ENCODE measurements at places on chromosomes 4 and X.

GRCh38 chrX:153019166-153019565 lies 25.2 kb upstream of the PNMA5 start:
- DNase-seq, result no peak

- no peak for DNase-seq
These were observed 54.7 kb upstream of the EPHA5 start for GRCh38 chr4:65724973-65725372.

GRCh38 chrX:148774276-148774675 lies 273.9 kb downstream of the AFF2 start:
- no peak for DNase-seq

DNA sequence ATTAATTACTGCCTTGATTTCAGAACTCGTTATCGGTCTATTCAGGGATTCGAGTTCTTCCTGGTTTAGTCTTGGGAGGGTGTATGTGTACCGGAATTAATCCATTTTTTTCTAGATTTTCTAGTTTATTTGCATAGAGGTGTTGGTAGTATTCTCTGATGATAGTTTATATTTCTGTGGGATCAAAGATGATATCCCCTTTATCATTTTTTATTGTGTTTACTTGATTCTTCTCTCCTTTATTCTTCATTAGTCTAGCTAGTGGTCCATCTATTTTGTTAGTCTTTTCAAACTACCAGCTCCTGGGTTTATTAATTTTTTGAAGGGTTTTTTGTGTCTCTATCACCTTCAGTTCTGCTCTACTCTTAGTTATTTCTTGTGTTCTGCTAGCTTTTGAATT lies 32.1 kb downstream of the CDX4 start:
- no peak for DNase-seq

DNA sequence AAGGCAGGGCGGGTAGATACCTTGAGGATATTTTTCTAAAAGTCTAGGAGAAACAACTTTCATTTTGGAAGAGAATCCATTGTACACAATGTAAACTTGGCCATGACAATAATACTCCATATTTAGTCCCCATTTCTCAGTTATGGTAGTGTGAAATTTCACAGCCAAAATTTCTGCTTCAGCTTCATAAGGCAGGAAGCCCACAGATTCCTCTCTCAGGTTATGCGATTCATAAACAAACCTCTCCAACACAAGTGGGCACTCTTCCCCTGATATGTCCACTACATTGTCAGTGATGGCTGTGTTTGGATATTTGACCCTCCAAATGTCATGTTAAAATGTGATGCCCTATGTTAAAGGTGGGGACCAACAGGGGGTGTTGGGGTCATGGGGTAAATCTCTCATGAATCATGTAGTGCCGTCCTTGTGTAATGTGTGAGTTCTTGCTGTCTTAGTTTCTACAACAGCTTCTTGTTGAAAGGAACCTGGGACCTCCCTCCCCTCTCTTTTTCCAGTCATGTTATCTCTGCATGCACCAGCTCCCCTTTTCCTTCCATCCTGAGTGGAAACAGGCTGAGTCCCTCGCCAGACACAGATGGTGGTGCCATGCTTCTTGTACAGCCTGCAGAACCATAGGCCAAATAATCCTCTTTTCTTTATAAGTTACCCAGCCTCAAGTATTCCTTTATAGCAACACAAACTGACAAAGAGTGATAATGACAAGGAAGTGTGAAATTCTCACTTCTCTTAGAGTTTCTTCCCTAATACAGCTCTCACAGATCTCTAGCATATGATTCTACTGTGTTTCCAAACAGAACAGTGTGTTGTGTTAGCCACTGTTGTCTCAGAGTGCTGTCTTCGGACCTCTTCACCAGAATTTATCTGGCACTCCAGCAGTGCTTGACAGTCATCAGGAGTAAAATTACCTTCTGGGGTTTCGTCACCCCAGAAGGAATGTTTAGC lies 598.4 kb upstream of the GNPDA2 start:
- DNase-seq, result no peak

DNA sequence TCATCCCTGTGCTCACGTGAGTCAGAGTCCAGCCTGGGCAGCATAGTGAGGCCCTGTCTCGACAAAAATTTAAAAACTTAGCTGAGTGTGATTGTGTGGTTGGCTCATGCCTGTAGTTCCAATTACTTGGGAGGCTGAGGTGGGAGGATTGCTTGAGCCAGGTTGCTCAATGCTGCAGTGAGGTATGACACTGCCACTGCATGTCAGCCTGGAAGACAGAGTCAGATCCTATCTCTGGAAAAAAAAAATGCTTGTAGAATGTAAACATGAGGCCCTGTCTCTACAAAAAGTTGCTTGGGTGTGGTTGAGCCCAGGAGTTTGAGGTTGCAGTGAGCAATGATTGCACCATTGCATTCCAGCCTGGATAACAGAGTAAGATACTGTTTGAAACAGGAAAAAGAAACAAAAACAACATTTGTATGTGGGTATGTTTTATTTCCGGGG lies 11.3 kb upstream of the YTHDC1 start:
- no peak for DNase-seq

DNA sequence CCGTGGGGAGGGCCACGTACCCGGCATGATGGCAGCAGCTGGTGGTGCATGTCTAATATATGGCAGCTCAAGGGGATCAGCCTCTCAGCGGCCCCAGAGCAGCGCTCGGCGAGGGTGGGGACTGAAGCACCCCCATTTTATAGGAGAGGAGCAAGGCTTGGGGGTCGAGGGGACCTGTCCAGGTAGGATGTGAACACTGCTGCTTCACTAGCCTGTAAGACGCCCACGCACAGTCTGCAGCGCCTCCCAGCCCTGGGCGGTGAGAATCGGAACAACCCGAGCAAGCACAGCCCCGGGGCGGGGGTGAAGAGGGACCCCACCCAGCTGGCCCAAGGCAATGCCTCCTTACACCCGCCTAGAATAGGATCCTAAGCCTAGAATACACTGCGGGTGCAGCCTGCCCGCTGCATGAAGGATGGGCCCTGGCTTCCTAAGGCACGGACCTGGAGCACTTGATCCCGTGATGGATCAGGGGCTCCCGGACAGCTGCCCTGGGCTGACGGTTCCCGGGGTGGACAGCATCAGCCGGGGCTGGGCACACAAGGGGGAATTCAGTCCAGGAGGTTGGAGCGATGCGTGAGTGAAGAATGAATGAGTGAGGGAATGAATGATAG lies 17.6 kb downstream of the ADRA2C start:
- no peak for DNase-seq

DNA sequence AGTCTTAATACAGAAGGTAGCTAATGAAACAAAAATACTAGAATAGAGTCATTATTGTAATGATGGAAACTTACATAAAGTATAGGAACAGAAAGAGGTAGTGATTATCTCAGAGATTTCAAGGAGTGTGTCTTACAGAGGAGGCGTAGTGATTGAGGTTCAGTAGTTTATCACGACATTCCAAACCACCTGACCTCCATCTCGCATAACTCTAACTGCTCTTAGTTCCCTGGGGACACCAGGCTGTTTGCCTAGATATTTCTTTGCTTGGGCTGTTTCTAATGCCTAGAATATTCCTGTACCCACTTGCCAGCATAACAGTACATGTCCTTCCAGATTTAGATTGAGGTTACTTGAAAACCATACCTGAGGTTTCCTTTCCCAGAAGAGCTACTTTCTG lies 29.1 kb downstream of the STAG2 start:
- no peak for DNase-seq

GRCh38 chrX:69088171-69088938 lies 76.9 kb downstream of the PJA1 start:
- DNase-seq, result no peak

DNA sequence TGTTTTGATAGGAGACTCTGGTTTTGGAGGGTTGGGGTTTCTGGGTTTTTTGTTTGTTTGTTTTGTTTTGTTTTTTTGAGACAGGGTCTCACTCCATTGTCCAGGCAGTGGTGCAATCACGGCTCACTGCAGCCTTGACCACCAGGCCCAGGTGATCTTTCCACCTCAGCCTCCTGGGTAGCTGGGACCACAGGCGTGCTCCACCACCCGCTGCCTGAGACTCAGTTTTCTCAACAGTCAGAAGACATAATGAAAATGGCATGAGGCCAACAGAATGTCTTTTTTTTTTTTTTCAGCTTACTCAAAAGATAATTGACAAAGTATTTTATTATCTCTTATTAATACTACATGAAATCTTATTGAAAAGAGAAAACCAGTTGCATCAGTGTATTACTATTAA lies 32.4 kb downstream of the TNIP2 start:
- DNase-seq, result no peak

- no peak for DNase-seq
These were observed 2370.4 kb upstream of the TENM3 start for GRCh38 chr4:179872755-179873154.

DNA sequence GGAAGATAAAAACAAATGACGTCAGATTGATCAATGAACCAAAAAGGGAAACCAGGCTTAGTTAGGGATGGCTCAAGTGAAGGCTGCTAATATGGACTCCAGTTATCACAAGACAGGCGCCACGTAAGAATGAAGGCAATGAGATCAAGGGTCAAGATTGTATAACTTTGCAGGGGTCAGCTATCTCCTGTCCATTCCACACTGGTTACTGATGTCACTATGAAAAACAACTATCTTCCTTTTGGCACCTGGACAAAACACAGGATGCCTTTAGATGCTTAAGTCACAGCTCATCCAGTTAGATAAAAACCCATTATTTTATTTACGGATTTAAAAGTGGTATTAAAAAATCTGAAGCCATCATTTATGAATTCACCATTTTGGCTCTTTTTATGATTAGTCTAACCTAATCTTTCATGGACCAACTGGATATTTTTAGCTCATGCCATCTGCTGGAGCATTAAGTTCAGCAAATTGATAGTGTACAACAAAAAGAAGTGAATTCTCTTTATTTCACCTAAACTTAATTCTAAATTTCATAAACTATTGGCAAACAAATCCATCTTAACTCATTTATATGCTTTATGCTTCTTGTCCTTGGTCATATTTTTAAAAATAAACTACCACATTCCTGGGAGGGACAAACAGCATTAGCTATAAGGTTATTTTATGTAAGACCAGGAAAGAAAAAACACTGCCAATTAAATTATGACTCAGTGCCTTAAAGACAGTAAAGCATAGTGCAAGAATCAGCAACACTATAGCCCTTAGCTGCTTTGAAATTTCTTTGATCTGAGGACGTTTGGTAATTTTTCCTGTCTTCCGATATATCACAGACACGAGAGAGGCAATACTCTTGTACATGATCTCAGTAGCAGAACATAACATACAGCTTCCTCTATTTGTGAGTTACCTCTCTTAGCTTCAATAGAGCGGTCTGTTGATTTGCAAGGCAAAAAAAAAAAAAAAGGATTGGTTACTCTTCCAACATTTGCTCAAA lies 27.0 kb downstream of the DHX15 start:
- no peak for DNase-seq

DNA sequence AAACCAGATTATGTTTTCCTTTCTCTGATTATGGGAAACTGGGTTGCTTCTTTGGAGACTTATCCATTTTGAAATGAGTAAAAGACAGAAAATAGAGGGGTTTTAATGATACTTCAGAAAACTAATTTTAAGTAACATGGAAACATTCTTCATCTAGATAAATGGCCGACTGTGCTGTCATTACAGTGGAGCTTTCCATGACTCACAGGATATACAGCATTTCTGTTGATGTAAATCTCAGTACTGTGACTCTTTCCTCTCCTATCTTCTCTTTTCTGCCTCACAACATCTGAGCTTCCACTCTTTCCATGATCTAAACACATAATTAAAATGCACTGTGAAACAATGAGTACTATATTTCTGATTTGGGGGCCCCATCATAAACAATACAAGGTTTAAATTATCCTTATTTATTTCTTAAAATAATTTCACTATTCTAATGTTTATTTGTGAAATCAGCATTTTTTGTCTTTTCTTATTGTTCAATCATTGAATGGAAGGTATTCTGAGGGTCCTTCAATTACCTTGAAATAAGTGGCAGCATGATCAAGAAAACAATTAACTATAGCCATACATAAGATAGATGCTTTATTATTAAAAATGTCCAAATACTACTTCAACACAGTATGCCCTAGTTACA lies 19.3 kb downstream of the SEC24D start:
- DNase-seq, result no peak

- no peak for DNase-seq
These were observed 25.6 kb downstream of the ZRSR2 start for GRCh38 chrX:15815779-15816437.

- no peak for DNase-seq
These were observed 10.7 kb downstream of the CLNK start for GRCh38 chr4:10673817-10674369.

- no peak for DNase-seq
These were observed 30.6 kb downstream of the ABHD18 start for GRCh38 chr4:127995776-127996175.

GRCh38 chr4:139528377-139529005 lies 27.5 kb downstream of the SETD7 start:
- no peak for DNase-seq

- no peak for DNase-seq
These were observed 11.2 kb upstream of the PLAC8 start for GRCh38 chr4:83125738-83126141.

- no peak for DNase-seq
These were observed 64.2 kb upstream of the ADRA2C start for GRCh38 chr4:3701736-3702560.

DNA sequence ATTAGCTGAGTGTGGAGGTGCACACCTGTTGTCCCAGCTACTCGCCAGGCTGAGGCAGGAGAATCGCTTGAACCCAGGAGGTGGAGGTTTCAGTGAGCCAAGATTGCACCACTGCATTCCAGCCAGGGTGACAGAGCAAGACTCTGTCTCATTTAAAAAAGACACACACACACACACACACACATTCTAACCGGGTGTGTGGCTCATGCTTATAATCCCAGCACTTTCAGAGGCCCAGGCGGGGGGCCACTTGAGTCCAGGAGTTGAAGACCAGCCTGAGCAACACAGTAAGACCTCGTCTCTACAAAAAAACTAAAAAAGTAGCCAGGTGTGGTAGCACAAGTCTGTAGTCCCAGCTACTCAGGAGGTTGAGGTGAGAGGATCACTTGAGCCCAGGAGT lies 152.3 kb downstream of the LRBA start:
- no peak for DNase-seq

DNA sequence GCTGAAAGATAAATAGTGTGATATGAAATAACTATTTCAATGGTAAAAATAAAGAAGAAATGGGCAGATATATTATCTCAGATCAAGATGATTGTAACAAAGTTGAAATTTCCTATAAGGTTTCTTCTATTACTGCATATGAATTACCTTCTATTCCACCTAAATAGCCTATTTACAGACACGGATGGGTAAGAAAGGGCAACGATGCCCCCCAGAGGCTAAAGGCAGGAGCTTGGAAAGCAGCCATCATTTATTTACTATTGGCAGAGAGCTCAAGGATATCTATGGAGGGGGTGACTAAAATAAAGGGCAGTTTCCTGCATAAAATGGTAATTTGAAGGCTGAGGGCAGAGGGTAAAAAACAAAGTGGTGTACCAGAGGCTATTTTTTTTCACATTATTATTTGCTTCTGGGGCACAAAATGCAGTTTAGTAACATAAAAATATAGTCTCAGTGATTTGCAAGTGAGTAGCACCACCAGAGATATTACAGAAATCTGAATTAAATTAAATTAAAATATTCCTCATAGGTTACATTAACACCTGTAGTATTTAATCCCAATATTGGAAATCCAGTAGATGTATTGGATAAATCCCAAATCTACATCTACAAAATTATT lies 123.1 kb downstream of the BTC start:
- DNase-seq, result no peak

All from LNCaP clone FGC (cell line).